ENCODE measurements at places on chromosomes 12 and 14. TPM values are rescaled to one million over a fixed set of nuclear protein-coding genes. Genes with fewer than 3 reads are reported as not detected.

DNAI7 gene
- total RNA-seq = 0.88 TPM

LALBA gene
- total RNA-seq = not detected

RHEBL1 gene
- 0.34 TPM for total RNA-seq

MIP gene
- total RNA-seq = not detected

BCDIN3D gene
- 4.3 TPM for total RNA-seq

NRXN3 gene
- total RNA-seq = 6.5 TPM

GZMH gene
- total RNA-seq = not detected

OTX2 gene
- total RNA-seq = not detected

RASSF9 gene
- not detected for total RNA-seq

ELK3 gene
- 20.6 TPM for total RNA-seq

TAS2R13 gene
- 0.13 TPM for total RNA-seq

RNASE11 gene
- total RNA-seq = not detected

OVCH1 gene
- not detected for total RNA-seq

TAS2R8 gene
- total RNA-seq = not detected

KRT8 gene
- 7.0 TPM for total RNA-seq

RNASE4 gene
- 0.63 TPM for total RNA-seq

GABARAPL1 gene
- 38.0 TPM for total RNA-seq

COX8C gene
- not detected for total RNA-seq

PLEKHD1 gene
- not detected for total RNA-seq

FIGNL2 gene
- not detected for total RNA-seq

Data from SJSA1 (cell line).